Fibroblast of the conjunctiva (primary cell): ENCODE measurements at places on chromosomes 2 and 18.

GRCh38 chr2:134292514-134292913 is 38.6 kb downstream of the MGAT5 start:
- no peak for DNase-seq

DNA sequence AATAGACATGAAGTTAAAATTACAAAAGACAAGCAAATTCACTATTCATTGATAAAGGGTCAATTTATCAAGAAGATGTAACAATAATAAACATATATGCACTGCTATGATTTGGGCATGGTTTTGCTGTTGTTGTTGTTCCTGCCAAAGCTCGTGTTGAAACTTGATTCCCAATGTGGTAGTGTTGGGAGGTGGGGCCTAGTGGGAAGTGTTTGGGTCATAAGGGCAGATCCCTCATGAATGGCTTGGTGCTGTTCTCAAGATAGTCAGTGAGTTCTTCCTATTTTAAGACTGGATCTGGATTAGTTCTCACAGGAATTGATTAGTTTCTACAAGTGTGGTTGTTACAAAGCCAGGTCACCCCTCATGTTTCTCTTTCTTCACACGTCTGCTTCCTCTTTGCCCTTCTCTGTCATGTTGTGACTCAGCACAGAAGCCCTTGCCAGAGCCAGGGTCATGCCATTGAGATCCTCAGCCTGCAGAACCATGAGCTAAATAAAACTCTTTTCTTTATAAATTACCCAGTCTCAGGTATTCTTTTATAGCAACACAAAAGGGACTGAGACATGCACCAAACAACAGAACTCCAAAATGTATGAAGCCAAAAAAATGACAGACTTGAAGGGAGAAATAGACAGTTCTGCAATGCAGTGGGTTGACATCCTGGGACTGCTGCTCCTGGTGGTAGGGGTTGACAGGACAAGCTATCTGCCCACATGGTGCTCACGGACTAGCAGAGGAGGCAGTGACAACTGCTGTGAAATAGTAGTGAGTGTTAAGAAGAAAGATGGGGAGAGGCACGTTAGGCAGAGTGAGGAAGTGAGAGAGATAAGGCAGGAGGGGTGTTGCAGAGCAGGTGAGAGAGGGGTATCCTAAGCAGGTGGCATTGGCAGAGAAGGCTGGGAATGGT is 18.6 kb upstream of the SKA1 start:
- DNase-seq, result no peak

DNA sequence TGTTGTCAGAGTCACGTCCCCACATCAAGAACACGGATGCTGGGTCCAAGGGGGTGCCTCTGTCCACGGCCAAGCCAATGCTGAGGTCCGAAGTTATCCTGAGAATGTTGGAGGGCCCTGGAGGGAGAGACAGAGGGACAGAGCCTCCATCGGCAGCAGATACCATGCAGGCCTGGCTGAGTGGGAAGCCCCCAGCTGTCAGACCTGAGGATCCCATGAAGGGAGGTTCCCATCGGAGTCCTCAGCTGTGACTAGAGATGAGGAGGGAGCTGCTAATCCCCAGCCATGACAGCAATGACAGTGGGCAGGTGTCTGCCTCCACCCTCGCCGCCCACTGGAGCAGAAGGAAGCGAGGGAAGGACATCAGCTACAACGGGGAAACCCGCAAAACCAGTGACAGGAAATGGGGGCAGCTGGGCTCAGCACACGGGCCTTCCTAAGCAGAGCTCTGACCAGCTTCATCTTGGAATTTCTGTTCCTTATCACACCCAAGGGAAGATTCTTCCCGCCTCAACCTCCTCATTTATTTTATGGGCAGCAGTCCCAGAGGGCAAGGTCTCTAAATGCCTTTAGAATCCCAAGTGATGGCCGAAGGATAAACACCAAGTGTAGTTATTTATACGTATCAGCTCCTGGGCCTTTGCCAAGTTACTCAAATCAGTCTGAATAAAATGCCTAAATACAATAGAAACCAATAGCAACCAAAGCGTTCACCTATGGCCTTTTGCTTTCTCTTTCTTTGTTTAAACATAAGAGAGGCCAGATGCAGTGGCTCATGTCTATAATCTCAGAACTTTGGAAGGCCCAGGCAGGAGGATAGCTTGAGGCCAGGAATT is 32.2 kb downstream of the FAM178B start:
- DNase-seq, result no peak

- DNase-seq, result no peak
Measured at GRCh38 chr2:147867050-147867449, 22.2 kb downstream of the ACVR2A start.
